ENCODE measurements at places on chromosomes 6 and 20.
A peak's percentile ranks its signal among the peaks of the same experiment; 100 is the strongest.

DNA sequence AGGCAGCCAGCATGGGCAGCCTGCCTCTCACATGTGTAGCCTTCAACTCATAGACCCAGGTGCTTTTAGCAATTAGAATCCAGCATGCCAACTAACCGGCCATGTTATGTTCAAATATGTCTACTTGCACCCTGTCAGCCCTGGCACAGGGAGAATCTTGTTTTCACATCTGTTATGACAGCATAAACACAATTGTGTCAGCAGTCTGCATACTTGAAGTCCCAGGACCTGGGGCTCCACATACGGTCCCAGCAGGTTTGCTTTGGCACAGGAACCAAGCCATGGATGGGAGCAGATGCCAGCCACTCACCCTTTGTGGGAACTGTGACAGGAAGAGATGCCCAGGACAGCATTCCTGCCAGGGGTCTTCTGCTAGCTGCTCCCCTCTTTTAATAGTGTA lies 67.2 kb upstream of the SYNDIG1 start:
- DNase-seq: no peak

DNA sequence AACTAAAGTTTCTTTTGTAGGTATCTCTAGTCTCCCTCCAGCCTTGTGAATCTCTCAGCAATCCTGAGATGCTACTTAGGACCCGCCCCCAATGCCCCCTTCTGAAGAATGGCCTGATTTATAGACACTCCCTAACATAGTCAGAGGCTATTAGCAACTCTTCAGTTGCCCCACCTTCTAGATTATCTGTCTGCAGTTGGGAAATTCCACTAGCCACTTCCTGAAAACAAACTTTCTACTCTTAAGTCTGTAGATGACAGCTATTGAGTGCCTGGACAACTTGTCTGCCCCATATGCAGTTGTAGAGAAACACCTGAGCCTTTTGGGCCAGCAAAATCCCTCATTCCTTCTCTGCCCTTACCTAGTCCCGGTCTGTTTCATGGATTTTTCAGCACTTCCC lies 188.2 kb upstream of the PREP start:
- peak; percentile 54 for DNase-seq

- no peak for DNase-seq
These were observed 22.3 kb downstream of the HTR1E start for GRCh38 chr6:86959656-86960055.

- no peak for DNase-seq
These were observed 127.1 kb downstream of the OPRM1 start for GRCh38 chr6:154166140-154166539.

DNA sequence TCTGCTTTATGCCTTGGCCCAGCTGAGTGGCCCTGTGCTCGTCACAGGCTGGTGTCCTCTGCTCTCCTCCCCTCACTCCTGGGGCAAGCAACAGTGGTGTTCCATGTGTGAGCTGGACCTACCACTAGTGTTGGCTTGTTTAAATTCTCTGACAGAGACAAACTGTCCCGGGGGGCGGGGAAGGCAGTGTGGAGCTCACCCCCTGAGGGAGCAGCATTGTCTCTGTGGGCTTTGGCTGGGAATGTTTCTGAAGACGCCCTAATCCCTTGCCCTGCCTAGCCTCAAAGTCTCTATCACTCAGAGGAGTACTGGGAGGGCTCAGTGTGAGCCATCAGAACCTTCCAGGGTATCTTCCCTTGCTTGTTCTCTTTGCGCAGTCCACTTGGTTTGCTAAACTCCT lies 5.2 kb upstream of the VEGFA start:
- no peak for DNase-seq

DNA sequence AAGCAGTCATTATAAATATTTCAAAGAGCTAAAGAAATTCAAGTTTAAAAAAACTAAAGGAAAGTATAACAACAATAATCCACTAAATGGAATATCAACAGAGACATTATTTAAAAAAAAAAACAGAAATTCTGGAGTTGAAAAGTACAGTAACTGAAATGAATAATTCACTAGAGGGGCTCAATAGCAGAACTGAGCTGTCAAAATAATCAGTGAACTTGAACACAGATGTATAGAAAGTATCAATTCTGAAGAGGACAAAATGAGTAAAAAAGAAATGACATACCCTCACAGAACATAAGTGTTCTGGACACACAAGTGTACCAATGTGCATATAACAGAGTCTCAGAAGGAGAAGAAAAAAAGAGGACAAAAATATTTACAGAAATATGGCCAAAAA lies 191.6 kb upstream of the RUNX2 start:
- no peak for DNase-seq

- DNase-seq: no peak
These were observed 38.6 kb downstream of the HEBP2 start for GRCh38 chr6:138442663-138443062.

- no peak for DNase-seq
These were observed 169.6 kb downstream of the COL9A1 start for GRCh38 chr6:70133246-70133645.
